ENCODE measurements at places on chromosomes 7 and 10.

DNA sequence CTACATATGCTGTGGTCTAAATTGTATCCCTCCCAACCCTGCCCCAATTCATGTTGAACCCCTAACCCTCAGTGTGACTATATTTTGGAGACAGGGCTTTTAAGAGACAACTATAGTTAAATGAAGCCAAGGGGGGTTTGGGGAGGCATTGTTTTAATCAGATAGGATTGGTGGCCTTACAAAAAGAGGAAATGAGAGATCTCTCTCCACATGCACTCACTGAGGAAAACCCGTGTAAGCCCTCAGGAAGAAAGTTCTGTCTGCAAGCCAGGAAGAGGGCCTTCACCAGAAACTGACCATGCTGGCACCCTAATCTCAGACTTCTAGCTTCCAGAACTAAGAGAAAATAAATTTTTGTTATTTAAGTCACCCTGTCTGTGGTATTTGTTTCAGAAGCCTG, 276.7 kb downstream of the KIF20B start:
- no peak for DNase-seq

GRCh38 chr10:4514445-4515108, 311.4 kb upstream of the AKR1E2 start:
- no peak for DNase-seq

DNA sequence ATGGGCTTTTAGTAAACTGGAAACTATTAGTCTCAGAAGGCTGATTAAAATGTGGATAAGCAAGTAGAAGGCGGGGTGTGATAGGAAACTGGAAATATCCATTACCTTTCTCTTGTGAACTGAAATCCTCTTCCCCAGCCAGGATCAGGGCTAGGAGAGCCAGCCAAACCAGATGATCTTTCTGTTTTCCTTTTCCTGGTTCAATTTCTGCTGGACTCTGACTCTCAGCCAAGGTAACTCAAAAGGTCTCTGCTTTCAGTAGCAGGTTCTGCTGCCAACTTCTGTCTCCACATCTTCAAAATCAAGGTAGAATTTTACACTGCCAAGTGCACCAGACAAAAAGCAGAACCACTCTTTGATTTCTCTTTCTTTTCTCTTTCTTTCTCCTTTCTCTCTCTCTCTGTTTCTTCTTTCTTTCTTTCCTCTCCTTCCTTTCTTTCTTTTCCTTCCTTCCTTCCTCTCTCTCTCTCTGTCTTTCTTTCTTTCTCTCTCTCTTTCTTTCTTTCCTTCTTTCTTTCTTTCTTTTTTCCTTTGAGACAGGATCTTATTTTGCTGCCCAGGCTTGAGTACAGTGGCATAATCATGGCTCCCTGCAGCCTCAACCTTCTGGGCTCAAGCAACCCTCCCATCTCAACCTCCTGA, 30.8 kb downstream of the OTUD1 start:
- no peak for DNase-seq

DNA sequence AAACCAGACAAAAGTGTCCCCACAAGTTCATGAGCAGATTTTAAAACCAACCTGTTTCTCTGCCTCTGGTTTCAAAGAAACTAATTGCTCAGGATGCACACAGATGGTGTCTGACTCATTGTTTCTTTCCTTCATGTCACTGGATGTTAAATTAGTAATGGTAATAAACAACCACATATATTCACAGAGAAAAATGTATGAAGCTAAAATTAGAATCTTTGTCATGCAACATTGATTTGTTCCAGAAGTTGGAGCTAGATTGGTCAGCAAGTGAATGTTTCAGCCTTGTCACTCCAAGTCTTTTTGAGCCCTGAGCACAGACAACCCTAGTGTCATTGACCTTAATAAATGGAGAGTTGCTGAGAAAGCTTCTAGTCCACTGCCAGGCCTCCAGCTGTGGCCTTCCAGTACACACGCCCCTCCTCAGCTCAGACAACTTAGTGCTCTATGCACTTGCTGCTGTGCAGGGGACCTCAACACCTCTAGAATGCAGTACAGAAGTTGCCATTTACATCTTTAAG, 175.9 kb downstream of the CCDC71L start:
- DNase-seq: no peak

DNA sequence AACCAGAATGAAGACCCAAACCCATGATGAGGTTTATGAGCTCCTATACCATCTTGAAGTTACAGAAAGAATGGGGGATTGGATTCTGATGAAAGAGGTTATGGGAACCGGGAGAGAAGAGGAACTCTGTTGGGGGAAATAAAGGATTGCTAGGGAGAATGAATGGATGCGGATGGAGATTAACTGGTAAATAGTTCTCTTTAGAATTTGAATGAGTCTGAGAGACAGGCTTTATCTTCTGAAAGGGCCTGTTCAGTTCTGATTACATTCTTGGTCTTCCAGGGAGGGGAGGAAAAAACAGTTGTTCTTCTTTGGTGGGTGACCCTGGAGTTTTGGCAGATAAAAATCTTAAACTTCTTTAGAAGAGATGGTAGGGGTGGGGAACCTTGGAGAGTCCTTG, 13.9 kb downstream of the SUGCT start:
- no peak for DNase-seq

DNA sequence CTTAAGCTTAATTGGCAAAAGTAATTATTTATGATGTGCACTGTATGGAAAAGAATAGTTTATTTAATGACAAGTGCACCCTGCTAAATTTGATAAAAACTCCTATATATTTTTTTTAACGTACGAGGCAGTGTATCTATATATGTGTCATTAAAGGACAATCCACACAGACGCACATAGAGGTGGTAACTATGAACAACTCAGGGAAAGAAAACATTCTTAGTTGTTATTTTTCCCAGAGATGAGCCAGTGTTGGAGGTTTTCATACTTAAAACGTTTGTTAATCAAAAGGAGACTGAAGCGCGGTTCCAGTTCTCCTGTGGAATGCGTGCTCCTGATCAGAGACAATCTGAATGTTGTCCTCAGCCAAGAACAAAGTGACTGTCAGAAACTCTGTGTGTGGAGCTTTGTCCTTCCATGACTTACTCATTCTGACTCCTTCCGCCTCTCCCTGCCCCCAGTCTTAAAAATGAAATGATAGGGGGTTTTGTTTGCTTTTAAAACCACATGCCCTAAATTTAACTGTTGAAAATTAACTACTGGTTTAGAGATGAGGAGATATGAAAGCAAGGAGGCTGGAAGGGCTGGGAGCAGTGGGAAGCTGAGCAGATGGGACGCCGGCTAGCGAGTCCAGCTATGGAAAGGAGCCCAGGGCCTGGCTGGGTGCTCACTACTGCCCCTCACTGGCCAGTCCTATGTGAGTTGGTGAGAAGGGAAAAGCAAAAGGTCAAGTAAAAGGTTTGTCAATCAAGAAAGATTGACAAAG, 99.6 kb downstream of the SVIL start:
- DNase-seq: no peak

DNA sequence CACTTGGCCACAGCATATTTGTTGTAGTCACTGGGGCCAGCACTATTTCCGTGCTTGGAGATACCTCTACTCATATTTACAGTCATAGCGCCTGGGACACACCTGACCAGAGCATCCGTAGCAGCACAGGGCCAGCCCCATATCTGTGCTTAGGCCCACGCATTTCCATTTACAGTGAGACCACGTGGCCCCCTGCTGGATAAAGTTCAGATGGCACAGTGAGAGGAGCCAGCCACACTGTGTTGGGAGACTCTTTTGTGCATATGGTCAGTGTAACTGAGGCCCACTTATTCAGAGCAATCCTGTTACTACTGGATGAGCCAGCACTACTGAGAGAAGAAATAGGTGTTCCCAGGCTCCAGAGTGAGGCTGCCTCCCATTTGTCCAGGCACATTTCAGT, 455.3 kb downstream of the REEP3 start:
- DNase-seq: no peak

DNA sequence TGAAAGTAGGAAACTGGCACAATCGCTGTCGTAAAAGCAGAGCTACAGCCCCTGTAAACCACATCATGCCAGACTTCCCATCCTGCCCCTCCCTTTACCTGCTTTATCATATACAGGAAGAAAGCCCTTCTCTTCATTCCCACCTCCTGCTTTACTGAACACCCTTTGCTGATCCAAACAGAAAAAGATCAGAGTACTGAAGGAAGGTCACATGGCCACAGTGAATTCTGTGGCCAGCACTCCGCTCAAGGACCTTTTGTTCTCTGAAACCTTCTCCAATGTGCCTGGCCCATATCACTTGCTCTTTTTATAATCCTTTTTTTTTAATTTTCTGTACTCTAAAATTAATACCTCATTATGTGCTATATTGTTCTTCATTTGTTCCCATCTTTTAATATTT, 108.8 kb upstream of the LRGUK start:
- DNase-seq: no peak

DNA sequence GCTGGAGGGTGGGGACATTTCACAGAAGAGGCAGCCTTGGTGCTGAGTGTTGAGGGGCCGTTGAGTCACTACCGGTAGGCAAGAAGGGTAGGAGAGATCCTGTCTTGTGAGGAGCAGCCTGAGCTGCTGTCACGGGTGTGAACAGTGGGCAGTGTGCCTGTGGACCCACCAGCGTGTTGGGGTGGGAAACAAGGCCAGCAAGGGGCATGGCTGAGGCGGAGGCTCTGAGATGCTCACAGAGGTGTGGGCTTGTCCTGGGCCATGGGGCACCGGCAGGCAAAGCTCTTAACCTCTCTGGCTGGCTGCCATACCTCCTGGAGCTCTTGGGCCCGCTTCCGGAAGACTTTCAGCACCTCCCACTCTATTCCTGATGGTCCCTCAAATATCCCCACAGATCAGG, 33.6 kb upstream of the SMARCD3 start:
- no peak for DNase-seq

- no peak for DNase-seq
Observed at GRCh38 chr10:61304746-61305145, 148.4 kb downstream of the TMEM26 start.

DNA sequence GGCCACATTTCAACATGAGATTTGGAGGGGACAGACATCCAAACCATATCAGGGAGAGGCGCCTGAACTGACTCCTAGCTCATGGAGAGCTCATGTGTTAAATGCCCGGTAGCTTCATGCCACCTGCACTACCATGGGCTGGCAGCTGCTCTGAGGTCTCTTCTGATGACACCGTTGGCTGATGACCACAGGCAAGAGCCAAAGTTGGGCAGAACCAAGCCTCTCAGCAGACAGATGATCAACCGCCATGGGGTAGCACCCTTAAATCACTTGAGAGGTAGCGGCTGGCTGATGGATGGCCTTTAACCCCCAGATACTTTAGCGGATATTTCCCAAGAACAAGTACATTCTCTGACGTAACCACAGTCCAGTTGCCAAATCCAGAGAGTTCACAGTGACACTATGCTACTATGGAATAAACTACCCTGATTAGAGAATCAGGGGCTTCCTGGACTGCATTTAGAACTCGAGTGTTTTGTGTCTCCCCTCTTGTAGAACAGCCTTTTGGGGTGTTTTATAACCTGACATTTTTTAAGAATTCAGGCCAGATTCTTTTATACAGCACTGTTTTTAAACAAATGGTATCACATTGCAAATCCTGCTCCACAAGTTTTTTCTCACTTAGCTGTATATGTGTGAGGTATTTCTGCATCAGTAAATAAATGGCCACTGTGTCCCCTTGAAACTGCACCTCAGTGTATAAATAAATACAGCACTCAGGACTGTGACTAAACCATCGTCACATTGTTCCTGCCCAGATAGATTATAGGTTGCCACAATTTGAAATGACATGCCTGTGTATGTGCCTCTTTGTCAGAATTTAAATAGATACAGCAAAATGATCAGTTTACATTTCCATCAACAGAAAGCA, 30.8 kb upstream of the DRGX start:
- no peak for DNase-seq

DNA sequence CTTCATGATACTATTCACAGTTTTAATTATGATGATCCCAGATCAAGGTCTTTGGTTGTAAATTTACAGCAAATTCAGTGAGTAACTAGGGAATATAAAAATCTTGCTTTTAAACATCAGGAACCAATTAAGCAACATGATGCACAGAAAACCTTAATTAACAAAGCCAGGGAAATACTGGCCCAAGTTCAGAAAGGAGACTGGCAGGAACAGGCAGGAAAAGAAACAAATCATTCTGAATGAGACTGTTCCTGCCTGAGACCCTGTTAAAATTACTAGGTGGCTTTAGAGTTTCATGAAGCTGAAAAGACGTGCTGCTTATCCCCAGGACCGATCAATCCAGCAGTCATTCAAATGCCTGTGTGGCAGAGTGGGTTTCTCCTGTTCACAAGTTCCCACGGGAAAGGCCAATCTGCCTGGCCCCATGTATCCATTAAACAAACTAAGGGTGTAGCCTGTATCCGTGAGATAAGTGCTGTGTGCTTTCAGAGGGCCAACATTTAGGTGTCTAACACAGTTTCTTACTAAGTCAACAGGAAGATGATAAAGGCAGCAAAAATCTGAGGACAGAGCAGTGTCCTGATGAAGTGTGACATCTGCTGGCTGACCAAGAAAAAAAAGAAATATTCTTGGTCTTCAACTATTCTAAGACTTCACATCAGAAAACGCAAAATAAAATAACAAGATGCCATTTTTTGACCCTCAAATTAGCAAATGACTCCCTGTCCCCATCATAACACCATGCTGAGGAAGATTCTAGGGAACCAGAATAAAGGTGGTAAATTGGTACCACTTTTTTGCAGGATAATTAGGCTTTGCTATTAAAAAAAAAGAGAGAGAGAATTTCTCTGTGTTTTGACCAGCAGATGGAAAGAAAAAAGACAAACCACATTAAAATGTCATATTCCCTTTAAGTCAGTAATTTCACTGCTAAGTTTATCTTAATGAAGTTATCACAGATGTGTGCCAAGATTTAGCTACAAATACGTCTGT, 34.2 kb downstream of the PUS7 start:
- DNase-seq: peak; percentile 28

GRCh38 chr7:119065966-119066365, 841.5 kb downstream of the ANKRD7 start:
- no peak for DNase-seq

DNA sequence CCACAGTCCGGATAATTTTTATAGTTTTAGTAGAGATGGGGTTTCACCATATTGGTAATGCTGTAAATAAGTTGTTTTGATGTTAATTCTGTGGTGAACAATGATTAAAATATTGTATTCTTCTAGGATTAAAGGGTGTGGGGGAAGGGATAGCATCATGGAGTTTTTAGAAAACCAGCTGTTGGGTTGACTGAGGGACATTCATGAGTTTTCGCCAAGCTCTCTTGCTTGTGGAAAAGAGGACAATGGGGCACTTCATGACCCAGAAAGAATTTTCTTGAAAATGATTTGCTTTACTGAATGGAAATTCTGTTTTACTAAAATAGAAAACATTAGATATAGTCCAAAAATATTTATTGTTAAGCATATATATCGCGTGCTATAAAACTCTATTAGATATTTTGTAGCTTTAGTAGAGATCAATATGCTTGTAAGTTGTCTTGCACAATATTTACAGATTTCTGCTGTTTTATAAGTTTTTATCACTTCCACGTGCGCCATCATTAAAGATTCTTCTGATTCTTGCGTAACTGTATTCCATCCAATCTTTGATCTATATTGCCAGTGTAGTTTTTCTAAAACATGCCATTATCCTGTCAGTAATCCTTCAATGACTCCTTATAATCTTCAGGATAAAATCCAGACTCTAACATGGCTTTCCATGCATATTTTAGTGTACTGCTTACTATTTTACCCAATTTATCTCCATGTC, 41.8 kb downstream of the LCOR start:
- DNase-seq: no peak

All from right renal pelvis (tissue), 4 donors.